ENCODE measurements at places on chromosomes 5 and 9.

DNA sequence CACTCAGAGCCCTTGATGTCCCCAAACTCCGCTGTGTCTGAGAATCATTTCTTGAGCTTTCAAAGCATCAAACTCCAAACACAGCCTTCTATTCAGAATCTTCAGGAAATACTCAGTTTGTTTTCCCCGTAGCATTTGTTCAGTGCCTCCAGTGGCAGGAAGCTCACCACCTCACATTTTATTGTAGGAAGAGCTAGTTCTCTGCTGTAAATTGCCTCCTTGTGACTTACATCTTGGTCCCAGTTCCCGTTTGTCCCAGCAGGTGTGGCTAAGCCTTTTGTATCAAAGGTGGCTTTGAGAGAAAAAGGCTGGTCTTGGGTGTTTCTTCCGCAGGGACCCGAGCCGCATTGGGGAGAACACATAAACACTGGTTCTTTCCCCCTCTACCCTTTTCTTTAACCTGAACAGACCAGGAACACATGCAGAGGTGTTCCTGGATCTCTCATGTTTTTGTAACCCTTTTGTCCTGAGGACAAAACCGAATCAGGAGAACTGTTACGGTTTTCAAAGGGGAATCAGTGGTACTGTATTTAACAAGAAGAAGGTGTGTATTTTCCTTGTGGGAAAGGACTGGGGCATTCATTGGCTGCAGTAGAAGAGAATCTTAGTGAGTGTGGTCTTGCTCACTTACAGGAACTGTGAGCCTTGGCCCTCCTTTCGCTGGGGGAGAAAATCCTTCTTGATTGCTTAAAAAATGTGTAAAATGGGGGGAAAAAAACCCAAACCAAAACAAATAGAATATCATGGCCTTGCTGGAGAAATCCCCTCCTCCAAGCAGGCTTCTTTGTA, 1.9 kb downstream of the OSMR start:
- no peak for DNase-seq

- DNase-seq: no peak
These were observed 101.7 kb downstream of the LMNB1 start for GRCh38 chr5:126878634-126879033.

DNA sequence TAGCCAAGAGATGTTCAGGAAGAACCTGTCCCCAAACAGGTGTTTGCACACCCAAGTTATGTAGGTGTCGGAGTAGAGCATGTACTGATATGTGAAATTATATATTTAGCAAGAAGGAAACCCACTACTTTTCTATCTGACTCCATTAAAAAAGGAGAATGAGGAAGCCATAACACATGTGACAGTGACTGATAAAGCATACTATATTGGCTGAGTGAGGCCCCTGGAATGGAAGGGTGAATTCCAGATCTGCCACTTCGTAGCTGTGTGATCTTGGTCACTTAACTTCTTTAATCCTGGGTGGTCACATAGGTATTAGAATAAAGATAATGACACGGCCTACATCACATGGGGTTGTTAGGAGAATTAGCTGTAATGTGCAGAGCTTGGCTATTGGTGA, 116.0 kb upstream of the MAN2A1 start:
- no peak for DNase-seq

DNA sequence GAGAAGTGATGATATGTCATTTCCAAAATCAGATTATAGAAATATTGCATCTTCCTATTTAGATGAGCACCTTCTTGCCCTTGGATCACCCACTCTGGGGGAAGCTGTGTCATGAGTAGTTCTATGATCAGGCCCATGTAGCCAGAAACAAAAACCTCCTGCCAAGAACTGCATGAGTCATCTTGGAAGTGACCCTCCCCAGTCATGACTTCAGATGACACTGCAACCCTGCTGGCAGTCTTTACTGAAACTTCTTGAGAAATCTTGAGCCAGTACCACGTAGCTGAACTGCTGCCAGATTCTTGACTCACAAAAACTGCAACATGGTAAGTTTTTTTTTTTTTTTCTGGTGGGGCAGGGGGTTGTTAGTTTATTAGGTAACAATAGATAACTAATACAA, 439.6 kb upstream of the PTGER4 start:
- peak; percentile 55 for DNase-seq

- no peak for DNase-seq
These were observed 72.1 kb upstream of the SEMA6A start for GRCh38 chr5:116646611-116647289.

- DNase-seq: no peak
These were observed 34.1 kb upstream of the MSX2 start for GRCh38 chr5:174690271-174690670.

DNA sequence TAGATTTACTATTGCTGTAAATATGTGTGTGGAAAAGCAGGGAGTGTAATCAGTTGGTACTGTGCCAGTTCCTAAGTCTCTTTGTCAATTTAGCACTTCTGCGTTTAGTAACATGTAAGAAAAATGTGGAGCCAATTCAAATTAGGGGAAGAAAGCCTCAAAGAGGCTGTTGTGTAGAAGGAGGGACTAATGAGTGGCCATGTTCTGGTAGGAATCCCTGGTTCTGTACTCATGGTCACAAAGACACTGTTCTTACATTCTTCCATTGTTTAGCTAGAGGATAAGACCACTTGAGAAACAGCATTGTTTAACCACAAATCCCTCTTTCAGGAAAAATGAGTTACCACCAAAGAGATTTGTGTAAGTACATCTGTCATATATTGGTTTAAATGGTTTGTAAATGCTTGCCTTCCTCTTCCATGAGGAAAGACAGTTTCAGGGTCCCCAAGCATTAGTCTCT, 14.9 kb downstream of the ARHGEF28 start:
- DNase-seq: no peak

DNA sequence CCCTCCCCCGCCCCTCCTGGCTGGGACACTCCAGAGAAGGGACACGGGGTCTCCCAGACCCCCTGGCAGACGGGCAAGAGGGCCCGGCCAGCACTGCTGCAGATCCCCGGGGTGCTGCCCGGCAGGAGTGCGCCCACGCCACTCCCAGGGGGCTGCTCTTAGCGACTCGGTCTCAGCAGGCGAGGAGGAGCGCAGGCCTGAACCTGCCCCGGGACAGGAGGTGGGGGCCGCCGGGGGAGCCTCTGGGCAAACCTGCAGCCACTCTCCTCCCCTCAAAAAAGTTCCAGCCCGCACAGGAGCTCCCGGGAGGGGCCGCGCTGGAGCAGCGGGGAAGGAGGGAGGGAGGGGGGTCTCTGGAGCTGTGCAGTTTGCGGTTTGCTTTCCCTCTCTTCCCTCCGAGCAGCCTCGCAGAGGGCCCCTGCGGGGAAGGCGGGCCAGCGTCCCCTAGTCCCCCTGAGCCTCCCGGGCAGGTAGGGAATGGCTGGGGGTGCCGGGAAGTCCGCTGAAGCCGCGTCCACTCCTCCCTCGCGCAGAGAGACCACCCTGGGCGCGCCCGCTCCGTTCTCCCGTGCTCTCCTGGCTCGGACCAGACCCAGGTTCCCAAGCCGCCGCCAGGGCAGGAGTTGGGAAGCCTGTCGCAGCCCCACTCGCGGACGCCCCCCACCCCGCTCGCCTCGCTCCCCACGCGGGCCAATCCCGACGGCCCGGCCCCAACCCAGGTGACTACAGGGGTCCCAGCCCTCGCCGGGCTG, 44.2 kb downstream of the NACC2 start:
- peak; percentile 56 for DNase-seq

DNA sequence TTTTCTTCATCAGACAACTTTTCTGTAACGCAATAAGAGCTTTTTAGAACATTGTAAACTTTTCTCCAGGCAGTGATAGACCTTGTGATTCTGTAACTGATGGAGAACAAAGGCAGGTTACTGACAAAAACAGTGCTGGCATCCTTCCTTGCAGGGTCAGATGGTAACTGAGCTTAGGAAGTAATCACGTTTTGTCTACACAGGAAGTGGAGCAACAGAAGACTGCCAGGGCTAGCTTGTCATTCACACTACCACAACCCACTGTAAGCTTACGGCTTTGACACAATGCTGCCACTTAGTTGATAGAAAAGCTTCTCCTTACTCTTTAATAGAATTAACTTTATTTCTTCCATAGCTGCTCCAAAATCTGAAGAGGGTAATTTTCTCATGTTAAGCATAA, 46.8 kb downstream of the FBN2 start:
- no peak for DNase-seq

- no peak for DNase-seq
These were observed 233.3 kb upstream of the DAP start for GRCh38 chr5:10994091-10994986.

GRCh38 chr9:110950041-110950645, 88.1 kb downstream of the LPAR1 start:
- no peak for DNase-seq

GRCh38 chr5:103424026-103424425, 138.6 kb downstream of the NUDT12 start:
- no peak for DNase-seq

GRCh38 chr5:15966651-15967050, 212.9 kb downstream of the MARCHF11 start:
- DNase-seq: no peak

DNA sequence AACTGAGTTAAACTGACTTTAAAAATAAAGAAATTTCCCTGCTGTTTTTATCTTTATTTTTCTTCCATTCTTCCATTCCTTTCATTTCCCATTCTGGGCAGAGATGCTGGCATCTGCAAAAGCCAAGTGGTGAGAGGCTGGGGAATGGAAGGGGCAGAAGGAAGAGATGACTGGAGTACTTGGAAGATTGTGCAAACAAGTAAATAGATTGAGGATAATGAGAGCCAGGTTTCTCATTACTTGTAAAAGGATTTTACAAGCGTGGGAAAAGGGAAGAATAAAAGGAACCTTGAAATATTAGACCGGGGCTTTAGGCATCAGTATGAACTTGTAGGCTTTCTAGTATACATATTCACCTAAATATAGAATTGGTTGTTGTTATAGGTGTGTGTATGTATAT, 341.2 kb downstream of the CAAP1 start:
- no peak for DNase-seq

- DNase-seq: no peak
These were observed 82.8 kb upstream of the TAS2R1 start for GRCh38 chr5:9712911-9713310.

DNA sequence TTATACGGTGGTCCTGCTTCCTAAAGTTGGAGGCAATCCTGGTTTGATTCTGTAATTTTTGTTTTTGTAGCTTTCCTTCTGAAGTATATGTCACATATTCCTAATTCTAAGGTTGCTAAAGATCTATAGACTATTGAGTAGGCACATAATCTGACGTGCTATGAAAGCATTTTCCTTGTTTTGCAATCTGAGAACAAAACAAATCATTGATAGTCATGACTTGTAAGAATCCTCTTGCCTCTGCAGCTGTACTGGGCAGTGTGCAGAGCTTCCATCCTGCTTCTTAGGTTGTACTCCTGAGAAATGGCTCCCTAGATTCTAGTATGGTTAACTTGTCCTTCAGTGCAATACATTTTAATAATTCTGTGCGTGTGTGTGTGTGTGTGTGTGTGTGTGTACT, 35.4 kb downstream of the SEMA6A start:
- no peak for DNase-seq

DNA sequence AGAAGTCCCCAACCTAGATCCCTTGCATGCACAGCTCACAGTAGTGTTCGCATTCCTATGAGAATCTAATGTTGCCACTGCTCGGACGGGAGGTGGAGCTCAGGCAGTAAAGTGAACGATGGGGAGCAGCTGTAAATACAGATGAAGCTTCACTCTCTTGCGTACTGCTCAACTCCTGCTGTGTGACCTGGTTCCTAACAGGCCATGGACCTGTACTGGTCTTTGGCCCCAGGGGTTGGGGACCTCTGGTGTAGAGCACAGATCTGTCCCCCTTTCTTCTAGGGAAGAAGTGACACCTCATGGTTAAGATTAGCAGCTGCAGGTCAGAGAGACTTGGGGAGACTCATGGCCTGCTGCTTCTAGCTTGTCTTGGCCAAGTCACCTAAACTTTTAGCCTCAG, 7.1 kb downstream of the ARHGEF28 start:
- no peak for DNase-seq

DNA sequence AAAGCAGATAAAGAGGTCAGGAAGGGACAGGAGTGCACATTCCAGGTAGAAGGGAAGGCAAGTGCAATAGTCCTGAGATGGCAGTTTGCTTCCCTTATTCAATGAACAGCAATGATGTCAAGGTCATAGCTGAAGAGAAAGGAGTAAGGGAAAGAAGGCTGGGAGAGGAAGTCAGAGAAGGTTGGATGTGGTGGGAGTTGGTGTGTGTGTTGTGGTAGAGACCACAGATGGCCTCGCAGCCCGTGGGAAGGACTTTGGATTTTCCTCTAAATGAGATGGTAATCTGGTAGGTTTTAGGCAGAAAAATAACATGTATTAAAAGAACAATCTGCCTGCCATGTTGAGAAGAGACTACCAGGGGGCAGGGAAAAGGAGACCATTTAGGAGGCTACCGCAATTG, 25.1 kb upstream of the LPAR1 start:
- no peak for DNase-seq

- no peak for DNase-seq
These were observed 75.9 kb upstream of the RASGRF2 start for GRCh38 chr5:80884086-80884813.

- DNase-seq: no peak
These were observed 52.9 kb downstream of the BARX1 start for GRCh38 chr9:93902051-93902779.

DNA sequence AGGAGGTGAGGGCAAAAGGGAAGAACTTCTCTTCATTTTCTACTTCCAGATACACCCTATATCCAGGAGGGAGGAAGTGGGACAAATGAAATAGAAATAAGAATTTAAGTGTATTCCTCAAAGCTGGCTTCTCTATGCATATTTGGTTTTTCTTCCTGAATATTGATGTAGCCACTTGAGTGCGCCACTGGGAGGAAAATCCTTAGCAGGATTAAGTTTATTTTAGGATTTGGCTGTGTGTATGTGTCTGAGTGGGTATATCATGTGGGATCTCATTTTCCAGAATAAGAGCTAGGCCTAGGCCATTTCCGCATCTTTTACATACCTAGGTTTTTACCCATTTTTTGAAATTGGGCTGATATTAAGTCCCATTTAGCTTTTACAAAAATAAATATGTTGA, 42.5 kb downstream of the MAP1B start:
- no peak for DNase-seq

- DNase-seq: no peak
These were observed 1.8 kb downstream of the FGF10 start for GRCh38 chr5:44387406-44387805.

DNA sequence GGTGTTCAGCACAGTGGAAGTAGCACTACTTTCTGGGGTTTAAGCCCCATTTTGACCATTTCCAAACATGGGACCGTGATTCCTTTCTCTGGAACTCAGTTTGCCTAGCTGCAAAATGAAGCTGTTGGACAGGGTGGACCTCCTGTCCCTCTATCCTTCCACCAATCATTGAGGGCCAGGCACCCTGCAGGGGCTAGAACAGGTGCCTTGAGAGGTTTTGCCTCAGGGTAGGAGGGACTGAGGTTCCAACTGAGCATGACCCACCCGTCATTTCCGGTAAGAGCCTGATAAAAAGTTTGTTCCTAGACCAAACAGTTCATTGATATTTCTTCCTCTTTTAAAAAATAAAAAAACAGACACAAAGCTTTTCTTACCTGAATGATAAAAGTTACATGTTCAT, 116.5 kb downstream of the MVB12B start:
- no peak for DNase-seq

GRCh38 chr9:130598188-130598587, 18.8 kb downstream of the FUBP3 start:
- no peak for DNase-seq

GRCh38 chr9:124774129-124774978, 2.6 kb upstream of the OLFML2A start:
- DNase-seq: peak; percentile 61

- no peak for DNase-seq
These were observed 236.5 kb downstream of the FBXL17 start for GRCh38 chr5:108145351-108145750.
